ENCODE measurements at places on chromosomes 16 and 17.

GRCh38 chr16:51524555-51525373 is 373.7 kb upstream of the SALL1 start:
- DNase-seq, result no peak

DNA sequence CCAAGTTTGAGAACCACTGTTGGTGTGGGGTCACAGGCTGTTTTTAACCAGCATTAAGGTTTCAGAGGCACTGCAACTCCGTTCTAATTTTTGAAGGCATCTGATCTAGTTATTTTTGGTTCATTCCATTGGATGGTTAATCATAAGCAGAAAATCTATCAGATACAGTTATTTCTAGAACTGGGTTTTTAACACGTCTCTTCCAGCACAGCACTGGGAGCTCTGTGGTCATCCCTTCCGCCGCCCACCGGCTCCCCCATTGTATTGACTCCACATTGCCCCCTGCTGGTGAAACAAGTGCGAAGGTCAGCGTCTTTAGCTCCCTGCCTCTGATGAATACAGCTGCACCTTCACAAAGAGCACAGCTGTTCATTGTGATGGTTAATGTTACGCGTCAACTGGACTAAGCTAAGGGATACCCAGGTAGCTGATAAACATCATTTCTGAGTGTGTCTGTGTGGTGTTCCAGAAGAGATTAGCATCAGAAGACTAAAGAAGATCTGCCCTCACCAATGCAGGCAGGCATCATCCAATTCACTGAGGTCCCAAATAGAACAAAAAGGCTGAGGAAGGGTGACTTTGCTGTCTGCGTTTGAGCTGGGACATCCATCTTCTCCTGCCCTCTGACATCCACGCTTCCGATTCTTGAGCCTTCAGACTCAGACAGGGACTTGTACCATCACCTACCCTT is 8.5 kb downstream of the CCL18 start:
- no peak for DNase-seq

DNA sequence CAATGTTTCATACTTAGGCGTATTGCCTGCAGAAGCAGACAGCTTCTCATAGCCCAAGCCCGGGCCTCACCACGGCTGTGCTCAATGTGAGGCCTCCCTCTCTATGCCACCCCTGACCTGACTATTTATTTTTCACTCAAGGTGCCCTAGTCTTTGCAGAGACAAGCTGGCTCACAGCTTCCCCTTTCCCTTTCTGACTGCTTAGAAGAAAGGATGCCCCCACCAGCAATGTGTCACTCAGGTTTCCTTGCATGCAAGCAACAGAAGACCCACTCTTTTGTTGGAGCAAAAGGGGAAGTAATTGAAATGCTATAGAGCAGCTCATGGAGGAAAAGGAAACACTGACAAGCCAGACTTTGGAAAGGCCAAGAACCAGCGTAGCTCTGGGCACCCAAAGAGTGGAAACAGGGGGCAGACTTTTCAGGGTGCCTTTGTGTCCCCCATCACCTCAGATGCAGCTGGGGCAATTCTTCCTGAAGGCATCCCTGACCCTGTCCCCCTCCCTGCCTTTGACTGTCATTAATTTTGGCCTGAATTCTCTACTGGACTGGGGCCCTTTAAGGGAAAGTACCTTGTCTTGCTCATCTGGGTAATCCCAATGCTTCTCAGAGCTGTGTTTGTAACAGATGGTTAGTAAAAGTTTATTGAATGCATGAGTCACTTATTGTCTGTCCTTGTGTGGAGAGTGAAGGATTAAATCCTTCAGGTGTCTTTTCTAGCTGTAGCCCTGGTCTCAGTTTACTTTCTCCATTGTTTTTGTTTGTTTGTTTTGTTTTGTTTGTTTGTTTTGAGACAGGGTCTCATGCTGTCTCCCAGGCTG is 17.8 kb downstream of the RGS9 start:
- no peak for DNase-seq

- DNase-seq, result no peak
These were observed 120.1 kb downstream of the SLC39A11 start for GRCh38 chr17:72972263-72972951.

GRCh38 chr17:49949634-49950033 is 19.4 kb upstream of the DLX4 start:
- DNase-seq, result no peak

DNA sequence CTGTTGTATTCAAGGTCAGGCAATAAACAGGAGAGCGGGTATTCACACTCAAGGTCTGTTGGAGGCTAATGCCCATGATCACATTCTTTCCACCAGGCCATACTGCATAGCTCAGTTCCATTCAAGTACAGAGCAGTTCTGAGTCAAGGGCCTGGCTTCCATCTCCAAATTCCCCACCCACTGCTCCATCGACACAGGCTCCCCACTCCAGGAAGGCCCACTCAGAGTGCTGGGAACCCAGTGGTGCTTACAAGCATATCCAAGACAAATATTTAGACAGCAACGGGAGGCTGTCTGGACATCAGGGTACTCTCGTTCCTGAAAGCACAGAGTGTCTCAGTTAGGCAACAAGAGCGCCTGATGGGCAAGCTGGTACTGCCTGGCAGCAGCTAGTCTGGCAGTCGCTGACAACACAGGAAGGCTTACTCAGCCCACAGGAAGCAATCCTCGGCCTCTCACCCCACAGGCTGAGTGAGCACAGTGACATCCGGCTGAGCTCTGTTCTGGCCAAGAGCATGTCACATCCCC is 40.9 kb downstream of the RFFL start:
- peak; percentile 72 for DNase-seq

- DNase-seq, result no peak
These were observed 173.7 kb downstream of the HS3ST3B1 start for GRCh38 chr17:14474591-14474990.

GRCh38 chr16:8958344-8959167 is 5.2 kb downstream of the USP7 start:
- no peak for DNase-seq
